ENCODE measurements at places on chromosomes 7 and 10.

- DNase-seq = no peak
Measured at GRCh38 chr10:33253411-33253810, 81.1 kb downstream of the NRP1 start.

DNA sequence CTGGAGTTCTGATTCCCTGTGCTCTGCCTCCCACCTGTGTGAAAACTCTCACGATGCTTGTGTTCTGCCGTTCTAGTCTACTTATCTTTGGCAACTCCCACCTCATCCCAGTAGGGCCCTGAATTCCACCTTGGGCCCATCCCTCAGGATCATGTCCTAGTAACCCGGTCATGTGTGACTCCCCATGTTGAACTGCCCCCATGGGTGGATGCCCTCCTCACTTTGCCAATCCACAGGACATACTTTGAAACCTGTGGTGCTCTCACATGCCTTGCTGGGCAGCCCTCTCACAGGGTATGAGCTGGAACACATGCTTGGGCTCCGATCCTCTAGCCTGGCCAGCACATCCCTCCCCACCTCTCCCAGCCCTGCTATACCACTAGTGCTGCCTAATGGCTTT lies 3.8 kb upstream of the RBM33 start:
- DNase-seq = no peak

GRCh38 chr10:112619556-112619955 lies 172.5 kb downstream of the VTI1A start:
- DNase-seq = no peak

DNA sequence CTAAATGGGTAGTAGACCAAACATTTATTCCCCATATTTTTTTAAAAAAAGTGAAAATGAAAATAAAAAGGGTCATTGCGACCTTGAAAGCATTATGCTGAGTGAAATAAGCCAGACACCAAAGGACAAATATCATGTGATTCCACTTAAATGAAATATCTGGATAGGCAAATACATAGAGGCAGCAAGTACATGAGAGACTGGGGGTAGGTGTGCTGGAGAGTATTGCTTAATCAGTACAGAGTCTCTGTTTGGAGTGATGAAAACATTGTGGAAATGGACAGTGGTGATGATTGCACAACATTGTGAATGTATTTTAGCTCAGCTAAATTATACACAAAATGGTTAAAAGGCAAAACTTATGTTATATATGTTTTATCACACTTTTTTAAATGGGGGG lies 169.4 kb downstream of the AKR1D1 start:
- DNase-seq = peak; percentile 22

DNA sequence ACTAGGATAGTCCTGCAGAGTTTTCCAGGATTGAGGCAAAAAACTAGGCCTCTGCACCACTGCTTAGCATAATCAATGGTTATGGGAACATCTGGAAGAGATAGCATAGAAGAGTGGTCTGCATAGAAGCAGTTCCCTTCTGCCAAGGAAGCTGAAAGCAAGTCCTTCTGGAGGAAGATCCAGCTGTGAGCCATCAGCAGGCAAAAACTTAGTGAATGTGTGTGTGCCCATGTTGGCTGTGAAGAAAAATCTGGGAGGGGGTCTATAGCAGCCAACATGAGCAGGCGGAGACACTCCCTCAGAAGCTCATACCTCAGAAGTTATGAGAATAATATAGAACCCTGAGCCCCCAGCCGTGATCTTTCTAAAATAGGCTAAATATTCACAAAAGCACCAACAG lies 228.1 kb upstream of the STEAP1 start:
- no peak for DNase-seq

DNA sequence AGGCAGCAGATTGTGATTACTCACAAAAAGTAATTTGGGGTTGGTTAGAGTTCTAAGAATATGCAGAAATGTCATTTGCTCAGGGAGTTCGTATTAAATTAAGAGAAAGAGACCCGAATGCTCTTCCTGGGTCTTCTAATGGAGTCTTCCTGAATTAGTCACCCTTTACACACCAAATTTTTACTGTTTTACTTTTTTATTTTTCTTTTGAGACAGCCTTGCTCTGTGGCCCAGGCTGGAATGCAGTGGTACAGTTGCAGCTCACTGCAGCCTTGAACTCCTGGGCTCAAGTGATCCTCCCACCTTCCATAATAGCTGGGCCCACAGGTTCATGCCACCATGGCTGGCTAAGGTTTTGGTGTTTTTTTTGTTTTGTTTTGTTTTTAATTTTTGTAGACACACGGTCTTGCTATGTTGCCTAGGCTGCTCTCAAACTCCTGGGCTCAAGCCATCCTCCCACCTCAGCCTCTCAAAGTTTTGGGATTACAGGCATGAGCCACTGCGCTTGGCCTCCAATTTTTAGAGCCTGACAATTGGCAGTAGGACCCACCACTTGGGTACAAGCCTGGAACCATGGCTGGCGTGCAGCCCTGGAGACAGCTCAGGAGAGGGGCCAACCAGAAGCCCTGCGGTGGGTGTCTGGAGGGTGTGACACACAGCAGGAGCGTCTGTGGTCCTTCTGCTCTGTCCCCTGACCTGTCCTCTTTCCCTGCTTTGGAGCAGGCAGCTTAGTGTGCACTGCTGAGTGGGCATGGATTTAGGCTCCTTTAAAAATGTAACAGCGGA lies 16.4 kb upstream of the BHLHA15 start:
- no peak for DNase-seq

DNA sequence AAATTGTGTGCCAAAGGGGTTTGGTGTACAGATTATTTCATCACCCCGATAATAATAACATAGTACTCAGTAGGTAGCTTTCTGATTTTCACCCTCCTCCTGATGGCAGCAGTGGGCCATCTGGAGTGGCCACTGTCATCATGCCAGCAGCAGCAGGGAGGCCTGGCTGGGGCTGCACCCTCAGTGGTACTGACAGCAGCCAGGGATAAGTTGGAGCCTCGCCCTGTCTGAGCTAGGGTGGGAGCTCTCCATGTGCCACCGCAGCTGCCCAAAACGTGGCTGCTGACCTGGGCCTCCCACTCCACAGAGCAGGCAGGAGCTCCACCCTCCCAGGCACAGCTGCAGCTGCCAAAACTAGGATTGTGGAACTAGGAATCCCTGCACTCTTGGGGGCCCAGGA lies 700.8 kb upstream of the KCND2 start:
- DNase-seq = no peak

GRCh38 chr10:75883081-75884072 lies 452.0 kb downstream of the LRMDA start:
- DNase-seq = no peak

DNA sequence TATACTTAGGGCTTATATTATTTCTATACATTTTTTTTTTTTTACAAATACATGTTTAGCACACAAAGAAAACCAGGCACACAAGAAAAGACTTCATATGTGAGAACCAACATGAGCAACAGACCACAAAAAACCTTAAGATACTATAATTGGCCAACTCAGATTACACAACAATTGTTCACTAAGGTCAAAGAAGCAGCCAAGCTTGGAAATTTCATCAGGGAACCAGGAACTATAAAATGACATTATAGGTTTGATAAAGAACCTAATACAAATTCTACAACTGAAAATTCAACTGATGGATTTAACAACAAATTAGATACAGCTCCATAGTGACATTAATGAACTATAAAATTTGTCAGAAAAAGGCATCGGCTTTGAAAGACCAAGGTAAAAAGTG lies 4.4 kb upstream of the LUC7L2 start:
- no peak for DNase-seq

DNA sequence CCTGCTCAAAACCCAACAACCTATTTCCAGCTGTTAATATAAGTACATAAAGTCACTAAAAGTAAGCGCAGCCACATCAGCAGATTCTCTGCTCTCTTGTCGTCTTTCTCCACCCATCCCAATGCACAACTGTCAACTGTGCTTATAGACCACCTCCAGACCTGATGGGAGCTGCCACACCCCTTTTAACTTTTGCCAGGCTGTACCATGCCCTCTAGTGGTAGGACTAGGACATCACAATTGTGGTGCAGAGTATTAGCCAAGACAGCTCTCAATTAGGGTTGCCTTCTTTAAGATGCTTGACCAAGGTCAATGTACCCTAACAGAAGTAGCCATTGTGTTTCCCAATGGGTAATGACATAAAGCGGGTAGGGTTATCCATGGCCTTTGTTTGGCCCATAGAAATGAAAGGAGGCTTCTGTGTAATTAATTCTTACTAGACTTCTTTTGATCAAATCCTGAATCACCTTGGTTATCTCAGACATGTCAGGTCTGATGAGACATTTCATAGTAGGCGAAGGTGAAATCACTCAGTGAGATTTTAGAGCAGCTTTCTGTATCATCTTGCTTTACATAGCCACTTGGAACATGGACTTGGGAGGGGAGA lies 68.1 kb downstream of the SCRN1 start:
- DNase-seq = peak; percentile 75

DNA sequence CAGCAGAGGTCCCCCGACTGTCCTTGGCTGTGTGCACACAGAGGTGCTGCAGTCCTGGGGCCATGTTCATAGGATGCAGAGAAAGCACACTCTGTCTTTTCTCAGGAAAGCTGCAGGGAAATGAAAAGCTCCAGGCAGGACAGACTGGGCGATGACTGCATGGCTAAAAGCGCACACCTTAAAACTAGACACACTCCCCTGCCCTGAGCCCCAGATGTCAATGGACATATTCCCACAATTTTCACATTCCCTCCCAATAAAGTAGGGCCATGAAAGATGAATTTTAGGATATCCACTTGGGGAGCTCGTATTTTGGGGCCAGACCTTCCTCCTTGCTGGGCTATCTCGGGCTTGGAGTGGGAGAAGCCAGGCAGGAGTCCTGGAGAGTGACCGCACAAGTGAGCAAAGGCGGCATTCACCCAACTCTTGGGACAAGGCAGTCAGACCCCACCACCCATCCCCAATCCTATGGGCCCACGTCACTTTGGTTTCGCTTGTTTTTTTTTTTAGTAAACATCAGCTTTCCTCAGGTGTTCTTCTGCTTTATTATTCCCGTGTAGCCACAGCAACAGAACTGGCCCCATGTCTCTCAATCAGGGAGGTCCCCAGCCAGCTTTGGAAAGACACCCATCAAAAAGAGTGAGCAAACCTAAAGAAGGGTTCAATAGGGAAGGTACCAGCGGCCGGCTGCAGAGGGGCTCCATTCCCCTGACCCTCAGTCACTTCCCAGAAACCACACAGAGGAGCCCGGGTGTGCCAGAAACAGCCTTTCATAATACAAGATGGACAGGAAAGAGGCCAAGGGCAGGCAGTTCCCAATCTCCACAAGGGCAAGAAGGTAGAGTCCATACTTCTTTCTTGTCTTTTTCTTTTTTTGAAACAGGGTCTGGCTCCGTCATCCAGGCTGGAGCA lies 12.7 kb downstream of the GPRIN2 start:
- DNase-seq = no peak

DNA sequence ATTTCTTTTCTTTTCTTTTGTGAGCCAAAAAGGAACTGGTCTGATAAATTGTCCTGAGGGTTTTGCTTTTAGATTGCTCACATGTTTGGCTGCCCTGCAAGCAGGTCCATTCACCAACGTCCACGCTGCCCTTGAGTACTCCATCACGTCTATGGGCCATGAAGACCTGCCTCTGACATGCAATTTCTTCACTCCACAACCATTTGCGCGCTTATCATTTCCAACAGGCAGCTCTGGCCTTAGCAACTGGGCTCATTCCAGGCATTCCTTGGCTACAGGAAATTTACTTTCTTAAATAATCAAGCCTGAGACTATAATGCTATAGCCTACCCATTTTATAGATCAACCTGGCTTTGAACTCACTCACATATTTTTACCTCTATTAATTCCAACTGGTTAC lies 408.3 kb upstream of the C7orf33 start:
- DNase-seq = peak; percentile 77

DNA sequence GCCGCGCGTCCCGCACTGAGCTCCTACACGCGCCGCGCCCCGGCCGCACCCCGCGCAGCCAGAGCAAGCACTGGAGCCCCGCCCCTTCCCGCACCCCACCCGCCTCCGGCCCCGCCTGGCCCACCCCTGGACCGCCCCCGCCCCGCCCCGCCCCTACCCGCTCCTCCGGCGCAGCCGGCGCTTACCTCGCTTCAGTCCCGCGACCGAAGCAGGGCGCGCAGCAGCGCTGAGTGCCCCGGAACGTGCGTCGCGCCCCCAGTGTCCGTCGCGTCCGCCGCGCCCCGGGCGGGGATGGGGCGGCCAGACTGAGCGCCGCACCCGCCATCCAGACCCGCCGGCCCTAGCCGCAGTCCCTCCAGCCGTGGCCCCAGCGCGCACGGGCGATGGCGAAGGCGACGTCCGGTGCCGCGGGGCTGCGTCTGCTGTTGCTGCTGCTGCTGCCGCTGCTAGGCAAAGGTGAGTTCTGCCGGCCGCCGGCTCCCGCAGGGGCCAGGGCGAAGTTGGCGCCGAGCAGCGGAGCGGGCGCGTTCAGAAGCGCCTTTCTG lies at the start of gene RET:
Gene RET, plus strand, starts transcription at position 194 of the 545 bp plus-strand sequence. Its CDS starts 190 bp downstream, at position 384.
- no peak for DNase-seq

GRCh38 chr7:47937065-47937687 lies 11.1 kb downstream of the PKD1L1 start:
- DNase-seq = no peak

- no peak for DNase-seq
Measured at GRCh38 chr10:36271627-36272340, 629.7 kb upstream of the FZD8 start.

- DNase-seq = peak; percentile 18
Measured at GRCh38 chr7:92588561-92588960, 1.6 kb downstream of the FAM133B start.

DNA sequence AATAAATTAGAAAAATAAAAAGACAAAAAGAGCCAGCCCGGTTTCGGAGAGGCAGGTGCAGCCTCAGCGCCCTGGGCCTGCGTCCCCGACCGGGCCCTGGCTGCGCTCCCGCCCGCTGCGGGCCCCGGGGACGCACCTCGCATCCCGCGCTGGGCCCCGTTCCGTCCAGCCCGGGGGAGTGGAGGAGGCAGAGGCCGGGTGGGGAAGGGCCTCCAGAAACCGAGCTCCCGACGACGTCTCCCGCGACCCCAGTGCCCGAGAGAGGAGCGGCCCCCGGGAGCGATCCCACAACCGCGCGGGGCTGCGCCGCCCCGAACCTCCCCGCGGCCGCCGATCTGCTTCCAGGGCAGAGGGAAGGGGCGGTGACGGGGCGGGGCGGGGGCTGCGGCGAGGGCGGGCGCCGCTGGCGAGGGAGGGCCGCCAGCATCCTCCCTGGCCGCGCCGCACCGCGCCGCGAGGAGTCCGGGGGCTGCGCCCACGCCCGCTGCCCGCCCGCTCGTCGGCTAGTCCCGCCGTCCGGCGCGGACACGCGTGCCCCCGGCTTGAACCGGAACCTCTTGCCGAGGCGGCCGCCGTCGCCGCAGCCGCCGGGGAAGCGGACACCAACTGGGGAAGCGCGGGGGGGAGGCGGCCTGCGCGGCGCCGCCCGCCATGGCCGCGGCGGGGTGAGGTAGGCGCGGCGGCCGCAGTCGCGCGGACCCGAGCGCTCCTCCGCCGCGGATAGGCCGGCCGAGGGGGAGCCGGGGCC lies at the start of gene CCNY:
Gene CCNY, plus strand, starts transcription at position 426 of the 748 bp plus-strand sequence. CDS start 545 bp downstream, outside the sequence.
- peak; percentile 81 for DNase-seq

- DNase-seq = no peak
Measured at GRCh38 chr10:29482591-29483431, 152.0 kb downstream of the SVIL start.

DNA sequence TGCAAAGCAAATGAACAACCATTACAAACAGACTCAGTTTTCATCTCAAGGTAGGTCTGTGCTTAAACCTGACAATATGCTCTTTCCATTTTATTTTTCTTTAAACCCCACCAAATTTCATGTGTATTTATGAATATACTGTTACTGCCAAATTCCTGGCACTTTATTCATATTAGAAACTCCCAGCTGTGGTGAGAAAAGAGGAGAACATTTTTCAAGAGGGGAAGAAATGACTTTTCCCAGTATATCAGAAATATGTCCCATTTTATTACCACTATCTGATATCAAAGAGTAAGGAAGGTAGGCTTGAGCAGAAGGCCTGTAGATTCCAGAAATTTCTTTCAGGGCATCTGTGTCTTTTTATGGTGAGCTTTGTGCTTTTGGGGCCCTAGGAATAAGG lies 189.6 kb downstream of the ADAM12 start:
- DNase-seq = no peak
